ENCODE measurements at places on chromosomes 4 and X.
A peak's percentile ranks its signal among the peaks of the same experiment; 100 is the strongest.

GRCh38 chr4:150874338-150875226 lies 140.5 kb downstream of the LRBA start:
- no peak for DNase-seq

DNA sequence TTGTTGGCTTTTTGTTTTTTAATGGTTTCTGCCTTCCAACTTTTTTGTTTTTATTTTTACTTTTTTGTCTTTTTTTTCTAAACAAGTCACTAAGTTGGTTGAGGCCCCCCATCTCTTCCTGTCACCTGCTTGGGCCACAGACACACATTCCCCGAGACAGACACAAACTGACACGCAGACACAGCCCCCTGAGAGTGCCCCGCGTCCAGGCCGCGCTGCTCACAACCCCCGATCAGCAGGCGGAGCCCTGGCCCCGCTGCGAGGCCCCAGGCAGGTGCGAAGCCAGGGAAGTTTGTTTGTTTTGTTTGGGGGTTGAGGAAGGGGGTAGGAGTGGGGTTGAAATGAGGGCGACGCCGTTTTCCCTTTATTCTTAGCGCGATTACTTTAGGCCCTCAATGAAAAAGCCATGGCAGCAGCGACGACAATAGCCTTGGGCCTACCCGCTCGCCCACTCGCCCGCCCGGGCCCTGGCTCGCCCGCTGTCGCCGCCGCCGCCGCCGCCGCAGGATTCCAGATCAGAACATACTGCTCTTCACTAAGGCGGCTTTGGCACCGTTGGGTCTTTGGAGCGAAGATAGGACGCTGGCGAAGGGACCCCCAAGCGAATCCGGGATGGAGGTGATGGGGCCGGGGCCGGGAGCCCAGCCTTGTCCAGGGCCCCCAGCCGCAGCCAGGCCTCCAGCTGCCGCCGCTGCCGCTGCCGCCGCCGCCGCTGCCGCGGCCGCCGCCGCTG lies 3.1 kb downstream of the PHOX2B start:
- DNase-seq, result no peak

DNA sequence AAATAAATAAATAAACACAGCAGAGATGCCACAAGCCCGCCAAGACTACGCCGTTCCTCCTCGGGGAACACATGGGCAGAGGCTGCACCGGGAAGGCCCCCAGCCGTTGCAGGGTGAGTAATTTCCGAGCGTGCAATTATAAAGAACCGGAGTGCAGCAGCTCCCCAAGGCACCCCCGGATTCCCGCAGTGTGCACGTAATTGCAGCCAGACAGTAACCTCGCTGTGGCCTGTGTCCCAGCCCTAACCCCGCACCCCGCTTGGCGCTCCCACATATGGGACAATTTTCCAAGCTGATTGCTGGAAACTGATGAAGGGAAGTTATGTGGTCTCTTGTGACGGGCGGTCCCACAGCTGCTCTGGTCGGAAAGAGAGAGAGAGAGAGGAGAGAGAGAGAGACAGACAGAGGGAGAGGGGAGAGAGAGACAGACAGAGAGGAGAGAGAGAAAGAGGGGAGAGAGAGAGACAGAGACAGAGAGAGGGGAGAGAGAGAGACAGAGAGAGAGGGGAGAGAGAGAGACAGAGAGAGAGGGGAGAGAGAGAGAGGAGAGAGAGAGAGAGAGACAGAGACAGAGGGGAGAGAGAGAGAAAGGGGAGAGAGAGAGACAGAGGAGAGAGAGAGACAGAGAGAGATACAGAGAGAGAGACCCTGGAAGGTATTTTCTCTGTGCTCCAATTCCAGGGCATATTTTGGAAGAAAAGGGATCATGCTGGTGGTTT lies 275.4 kb downstream of the SHOX start:
- DNase-seq, result no peak

DNA sequence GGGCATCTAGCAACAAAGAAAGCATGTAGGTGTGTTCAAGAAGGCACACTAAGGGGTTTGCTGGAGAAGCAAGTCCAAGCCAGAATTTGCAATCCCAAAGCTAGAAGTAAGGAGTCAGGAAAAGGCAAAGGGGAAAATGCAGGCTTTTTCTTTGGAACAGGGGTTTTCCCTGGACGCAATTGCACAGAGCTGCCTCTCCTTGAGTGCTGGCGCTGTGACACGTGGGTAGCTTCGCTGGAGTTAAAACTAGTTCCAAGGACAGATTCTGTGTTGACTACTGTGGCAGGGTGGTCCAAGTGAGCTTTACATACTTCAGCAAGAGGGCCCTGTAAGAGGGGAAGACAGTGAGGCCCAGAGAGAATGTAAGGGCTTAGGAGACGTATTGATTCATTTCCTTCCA lies 277.1 kb downstream of the ADGRA3 start:
- peak; percentile 46 for DNase-seq
